Activated naive CD8-positive, alpha-beta T cell treated with anti-CD3 and anti-CD28 coated beads, Interleukin-2, amount 10 ng/mL, durations not matched to agents 7 days and 5 days (primary cell): ENCODE measurements at places on chromosomes 2 and 18. TPM values are rescaled to one million over a fixed set of nuclear protein-coding genes. Genes with fewer than 3 reads are reported as not detected.

The CCDC74A gene
- 4.9 TPM for total RNA-seq

The RPRM gene
- not detected for total RNA-seq

The SERPINB12 gene
- not detected for total RNA-seq

The GCG gene
- not detected for total RNA-seq

The NPHP1 gene
- total RNA-seq = 0.72 TPM

The C18orf63 gene
- not detected for total RNA-seq

The KCNG2 gene
- not detected for total RNA-seq

The ABCG5 gene
- total RNA-seq = not detected

The INSIG2 gene
- total RNA-seq = 30.6 TPM

The ACOXL gene
- total RNA-seq = not detected

The MC2R gene
- not detected for total RNA-seq

The PCARE gene
- not detected for total RNA-seq

The LINC00305 gene
- total RNA-seq = not detected

The FBXO48 gene
- 4.3 TPM for total RNA-seq

The C2orf15 gene
- 2.3 TPM for total RNA-seq

The CTIF gene
- 3.0 TPM for total RNA-seq

The CPLX4 gene
- not detected for total RNA-seq

The TAF4B gene
- 7.5 TPM for total RNA-seq

The SIX2 gene
- not detected for total RNA-seq

The REG3A gene
- total RNA-seq = not detected

The GAL3ST2 gene
- total RNA-seq = 0.22 TPM

The PARD6G gene
- 0.47 TPM for total RNA-seq

The TEX44 gene
- not detected for total RNA-seq

GRCh38 chr2:43040084-43040854 lies 186.1 kb downstream of the ZFP36L2 start:
- no peak for DNase-seq

GRCh38 chr2:111675419-111676194 lies 208.4 kb downstream of the ANAPC1 start:
- no peak for DNase-seq

DNA sequence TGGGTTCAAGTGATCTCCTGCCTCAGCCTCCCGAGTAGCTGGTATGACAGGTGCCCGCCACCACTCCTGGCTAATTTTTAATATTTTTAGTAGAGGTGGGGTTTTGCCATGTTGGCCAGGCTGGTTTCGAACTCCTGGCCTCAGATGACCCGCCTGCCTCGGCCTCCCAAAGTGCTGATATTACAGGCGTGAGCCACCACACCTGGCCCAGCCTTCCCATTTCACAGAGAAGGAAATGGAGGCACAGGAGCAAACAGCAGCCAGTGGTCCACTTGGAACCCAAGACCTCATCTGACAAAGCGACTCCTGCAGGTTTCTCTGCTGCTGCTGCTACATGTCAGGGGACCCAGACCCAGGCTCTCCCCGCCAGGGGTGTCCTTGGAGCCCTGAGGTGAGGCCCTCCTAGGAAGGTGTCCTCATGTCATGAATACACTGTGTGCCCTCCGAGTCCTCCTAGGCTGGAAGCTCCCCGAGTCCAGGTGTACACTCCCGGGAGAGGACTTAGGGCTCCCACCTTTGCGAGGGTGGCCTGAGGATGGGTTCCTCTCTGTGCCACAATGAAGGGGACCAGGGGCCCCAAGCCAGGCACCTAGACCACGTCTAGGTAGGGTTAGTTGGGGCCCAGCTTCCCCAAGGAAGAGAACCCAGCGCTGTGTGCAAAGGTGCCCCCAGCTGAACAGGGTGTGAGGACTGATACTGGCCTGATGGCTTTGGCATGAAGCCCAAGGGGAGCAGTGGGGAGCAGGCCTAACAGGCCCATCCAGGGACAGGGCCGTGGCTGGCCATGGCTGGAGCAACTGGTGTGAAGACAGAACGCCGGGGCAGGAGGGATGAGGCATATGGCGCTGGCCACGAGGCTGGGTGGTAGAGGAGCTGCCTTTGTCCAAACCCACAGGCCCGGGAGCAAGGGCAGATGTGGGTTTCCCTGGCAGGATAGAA lies 56.1 kb downstream of the HS6ST1 start:
- DNase-seq = no peak

DNA sequence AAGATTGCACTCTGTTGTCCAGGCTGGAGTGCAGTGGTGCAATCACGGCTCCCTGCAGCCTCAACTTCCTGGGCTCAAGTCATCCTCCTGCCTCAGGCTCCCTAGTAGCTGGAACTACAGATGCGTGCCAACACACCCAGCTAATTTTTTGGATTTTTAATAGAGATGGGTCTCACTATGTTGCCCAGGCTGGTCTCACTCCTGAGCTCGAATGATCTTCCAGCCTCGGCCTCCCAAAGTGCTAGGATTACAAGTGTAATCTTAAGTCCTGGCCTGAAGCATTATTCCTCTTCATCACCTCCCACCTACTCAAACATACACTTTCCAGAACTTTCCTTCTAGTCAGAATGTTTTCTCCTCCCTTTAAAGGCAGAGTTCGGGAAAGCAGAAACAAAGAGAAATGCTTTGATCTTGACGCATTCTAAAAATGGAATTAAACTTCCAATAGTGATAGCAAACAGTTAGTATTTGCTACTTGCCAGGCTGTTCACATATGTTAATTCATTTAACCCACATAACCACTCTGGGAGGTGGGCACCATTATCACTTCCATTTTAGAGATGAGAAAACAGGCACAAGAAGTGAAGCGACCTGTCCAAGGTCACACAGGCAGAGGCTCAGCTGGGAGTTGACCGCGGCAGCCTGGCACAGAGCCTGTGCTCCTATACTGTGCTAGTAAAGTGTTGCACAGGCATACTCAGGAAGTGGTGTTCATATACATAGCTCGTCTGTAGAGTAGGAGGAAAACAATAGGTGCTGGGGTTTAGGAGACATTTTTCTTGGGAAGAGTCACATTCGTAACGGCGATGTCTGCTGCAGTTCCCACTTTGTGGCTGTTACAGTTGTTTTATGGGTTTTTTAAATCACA lies 24.6 kb downstream of the TEX44 start:
- no peak for DNase-seq

- no peak for DNase-seq
These were observed 1.4 kb upstream of the PLEK start for GRCh38 chr2:68363721-68364120.

GRCh38 chr2:182446087-182446486 lies 19.3 kb upstream of the PDE1A start:
- DNase-seq = no peak

- DNase-seq = no peak
These were observed 106.8 kb upstream of the TMEM178A start for GRCh38 chr2:39558906-39559305.

DNA sequence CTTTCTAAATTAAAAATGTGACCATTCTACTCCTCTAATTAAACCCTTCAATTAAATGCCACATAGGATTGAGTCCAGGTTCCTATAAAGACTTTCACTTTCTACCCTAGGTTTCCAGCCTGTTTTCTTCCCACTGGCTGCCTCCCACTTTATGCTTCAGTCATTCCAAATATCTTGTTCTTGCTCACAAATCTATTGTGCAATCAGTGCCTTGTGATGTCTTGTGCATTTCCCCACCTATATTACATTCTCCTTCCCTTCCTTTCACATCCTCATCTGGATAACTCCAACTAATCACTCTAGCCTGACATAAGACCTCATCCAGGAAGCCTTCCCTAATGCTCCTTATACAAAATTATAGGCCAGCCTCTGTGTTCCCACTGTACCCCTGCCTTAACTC lies 281.7 kb upstream of the LRATD1 start:
- DNase-seq = no peak

- no peak for DNase-seq
These were observed 58.8 kb upstream of the FOSL2 start for GRCh38 chr2:28333606-28334526.

- no peak for DNase-seq
These were observed 2.4 kb upstream of the SLC8A1 start for GRCh38 chr2:40454321-40454720.

GRCh38 chr2:240571314-240571973 lies 3.2 kb downstream of the RNPEPL1 start:
- DNase-seq = peak; percentile 28

- DNase-seq = no peak
These were observed 154.1 kb upstream of the ZSWIM2 start for GRCh38 chr2:187003038-187003554.

DNA sequence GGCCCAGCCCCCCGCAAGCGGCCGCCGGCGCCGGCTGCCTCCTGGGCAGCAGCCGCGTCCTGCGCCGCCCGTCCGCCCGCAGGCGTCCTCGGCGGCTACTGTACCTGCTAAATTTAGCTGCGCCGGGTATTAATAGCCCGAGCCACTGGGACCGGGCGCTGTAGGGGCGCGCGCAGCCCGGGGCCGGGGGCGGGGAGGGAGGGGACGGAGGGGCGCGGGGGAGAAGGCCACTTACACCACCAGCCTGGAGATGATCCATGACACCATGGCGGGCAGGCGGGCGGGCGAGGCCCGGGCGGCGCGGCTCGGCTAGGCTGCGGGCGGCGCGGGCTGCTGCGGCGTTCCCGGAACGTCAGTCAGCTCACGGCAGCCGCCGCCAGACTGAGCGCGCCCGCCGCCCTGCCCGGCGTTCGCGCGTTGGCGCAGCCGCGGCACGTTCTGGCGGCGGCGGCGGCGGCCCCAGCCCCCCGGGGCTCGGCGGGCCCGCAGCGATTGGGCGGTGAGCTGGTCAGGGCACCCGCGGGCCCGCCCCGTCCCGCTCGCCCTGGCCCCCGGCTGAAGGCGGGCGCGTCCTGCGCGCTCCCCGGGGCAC lies at the start of gene REEP1:
Gene REEP1 (minus strand): TSS at position 383 of the 592 bp plus-strand sequence. CDS start 116 bp downstream, at position 267.
- peak; percentile 60 for DNase-seq

GRCh38 chr2:41495050-41495449 lies 552.8 kb upstream of the PKDCC start:
- no peak for DNase-seq

GRCh38 chr18:76750917-76751890 lies 71.2 kb upstream of the ZNF236 start:
- no peak for DNase-seq

GRCh38 chr2:168773719-168774521 lies 28.5 kb upstream of the NOSTRIN start:
- peak; percentile 47 for DNase-seq

- no peak for DNase-seq
These were observed 225.2 kb upstream of the SPOPL start for GRCh38 chr2:138276339-138276738.

DNA sequence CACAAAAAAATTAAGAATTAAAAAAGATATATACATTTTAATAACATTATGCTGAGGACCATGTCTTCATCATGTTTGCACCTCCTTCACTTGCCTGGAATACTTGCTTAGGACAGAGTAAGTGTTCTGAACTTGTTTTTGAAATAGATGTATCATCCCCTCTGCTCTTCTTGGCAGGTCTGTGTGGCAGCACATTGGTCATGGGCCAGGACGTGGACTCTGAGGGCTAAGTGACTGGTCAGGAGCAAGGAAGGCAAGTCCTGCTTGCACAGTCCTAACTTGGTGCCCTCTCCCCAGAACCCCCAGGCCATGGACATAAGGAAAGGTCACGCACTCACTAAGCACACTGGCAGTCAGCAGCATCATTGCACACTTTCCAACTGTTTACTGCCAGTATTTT lies 95.8 kb downstream of the PTPRM start:
- no peak for DNase-seq

DNA sequence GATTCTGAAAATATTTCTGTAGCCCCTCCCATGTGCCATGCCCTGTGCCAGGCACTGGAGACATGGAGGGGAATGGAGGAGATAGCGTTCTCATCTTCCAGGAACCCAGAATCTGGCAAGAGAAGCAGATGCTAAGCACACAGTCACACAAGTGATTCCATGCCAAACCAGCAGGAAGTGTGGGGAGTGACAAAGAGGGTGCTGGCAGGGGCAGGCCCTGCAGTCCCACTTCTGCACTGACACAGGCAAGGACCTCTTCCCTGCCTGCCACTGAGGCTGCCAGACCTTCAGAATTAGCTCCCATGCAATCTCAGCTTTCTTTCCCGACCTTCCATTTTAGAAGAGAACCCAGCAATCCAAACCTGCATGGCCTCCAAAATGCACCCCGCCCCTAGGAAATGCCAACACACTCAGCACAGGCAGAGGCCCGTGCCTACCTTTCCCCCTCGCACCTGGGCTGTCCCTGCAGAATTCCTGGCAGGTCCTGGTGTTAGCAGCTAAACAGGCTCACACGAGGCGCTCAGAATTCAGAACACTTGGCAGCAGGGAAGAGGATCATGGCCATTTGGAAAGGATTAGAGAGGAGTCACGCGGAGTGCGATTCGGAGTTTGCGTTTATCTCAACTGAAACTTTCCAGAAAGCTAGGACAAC lies 155.3 kb downstream of the MSH2 start:
- DNase-seq = no peak

- peak; percentile 56 for DNase-seq
These were observed 84.8 kb downstream of the ACAA2 start for GRCh38 chr18:49728542-49728941.

- DNase-seq = no peak
These were observed 259.5 kb downstream of the EPHA4 start for GRCh38 chr2:221312634-221313033.

DNA sequence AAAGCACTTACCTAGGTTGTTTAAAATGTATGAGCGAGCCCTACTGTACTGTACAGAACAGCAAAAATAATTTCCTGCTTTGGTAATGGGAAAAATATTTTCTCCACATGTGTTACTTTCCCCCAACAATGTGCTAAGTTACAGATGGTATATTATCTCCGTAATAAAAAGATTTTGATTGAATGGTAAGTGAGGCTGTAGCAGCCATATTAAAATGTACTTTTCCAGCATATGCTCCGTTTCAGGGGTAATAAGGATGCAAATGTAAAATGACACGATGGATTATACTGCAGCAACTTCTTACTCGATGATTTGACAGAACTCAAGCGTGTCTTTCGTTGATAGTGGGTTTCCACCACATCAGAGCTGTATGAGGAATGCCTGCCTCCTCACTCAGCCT lies 50.5 kb downstream of the OSBPL6 start:
- no peak for DNase-seq
